ENCODE measurements at places on chromosomes 12 and 14.
A peak's percentile ranks its signal among the peaks of the same experiment; 100 is the strongest.

DNA sequence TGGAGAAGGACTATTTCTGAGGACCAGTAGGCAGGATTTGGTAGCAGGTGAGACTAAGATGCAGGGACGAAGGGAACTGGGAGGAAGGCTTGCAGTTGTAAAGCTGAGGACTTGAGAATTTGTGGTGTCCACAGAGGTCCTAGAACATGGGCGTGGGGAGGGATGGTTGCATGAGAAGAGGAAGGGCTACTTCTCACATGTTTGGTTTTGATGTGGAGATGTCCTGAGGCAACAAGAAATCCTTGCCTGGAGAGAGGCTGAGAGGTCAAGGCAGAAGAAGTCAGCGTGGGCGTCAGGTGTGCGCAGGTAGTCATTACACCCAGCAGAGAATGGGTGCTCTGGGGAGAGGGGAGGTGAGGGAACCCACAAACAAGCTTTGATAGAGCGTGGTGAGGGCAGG, 5.7 kb upstream of the RABGGTA start:
- DNase-seq: no peak

DNA sequence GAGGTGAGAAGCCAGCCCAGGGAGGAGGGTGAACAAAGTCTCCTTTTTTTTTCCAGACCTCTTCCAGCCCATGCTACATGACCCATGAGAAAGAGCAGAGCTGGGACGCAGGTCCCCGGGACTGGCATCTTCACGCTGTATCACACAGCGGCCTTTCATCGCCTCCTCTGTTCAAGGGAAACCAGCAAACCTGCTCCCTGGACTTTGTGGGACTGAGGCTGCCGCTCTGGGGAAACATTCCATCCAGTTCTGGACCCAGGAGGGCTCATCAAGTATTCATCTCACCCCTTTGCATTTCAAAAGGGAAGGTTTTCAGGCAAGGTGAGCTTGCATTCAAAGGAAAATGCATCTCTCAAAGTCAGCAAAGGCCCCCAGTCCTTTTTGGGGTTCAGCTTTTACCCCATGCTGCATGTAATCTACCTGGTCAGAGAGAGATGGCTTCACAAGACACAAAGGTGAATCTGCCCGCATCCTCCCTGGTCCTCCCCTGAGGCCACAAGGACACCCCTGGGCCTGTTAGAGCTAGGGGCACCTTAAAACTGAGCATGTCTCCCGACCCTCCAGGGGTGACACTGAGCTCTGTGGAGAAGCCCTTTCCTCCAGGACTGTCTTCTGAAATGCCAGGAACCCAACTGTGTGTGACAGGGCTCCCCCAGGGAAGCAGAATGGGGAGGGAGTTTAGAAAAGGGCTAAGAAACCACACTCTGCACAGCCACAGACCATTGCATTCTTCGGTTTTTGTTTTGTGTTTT, 21.2 kb upstream of the MEG3 start:
- no peak for DNase-seq

DNA sequence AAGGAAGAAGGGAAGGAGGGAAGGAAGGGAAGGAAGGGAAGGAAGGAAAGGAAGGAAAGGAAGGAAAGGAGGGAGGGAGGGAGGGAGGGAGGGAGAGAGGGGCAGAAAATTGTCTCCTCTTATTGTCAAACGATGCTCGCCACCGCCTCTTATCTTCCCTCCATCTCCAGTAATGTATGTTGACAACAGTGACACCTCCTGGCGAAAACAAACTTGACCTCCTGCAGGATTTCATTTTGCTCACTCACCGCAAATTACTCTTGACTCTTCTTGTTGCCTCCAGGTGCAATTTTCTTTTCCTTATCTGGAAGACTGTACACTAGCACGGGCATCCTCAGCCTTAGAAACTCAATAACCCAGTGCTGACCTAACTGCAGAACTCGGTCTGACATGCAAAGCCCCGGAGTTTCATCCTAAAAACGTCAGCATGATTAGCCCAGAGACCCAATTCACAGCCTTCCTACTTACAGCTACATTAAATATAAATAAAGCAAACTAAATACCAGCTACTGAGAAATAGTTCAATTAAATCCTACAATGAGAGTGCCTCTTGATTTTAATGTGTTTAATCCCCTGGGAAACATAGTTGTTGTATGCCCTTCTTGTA, 512.4 kb upstream of the TMPO start:
- DNase-seq: peak; percentile 43

DNA sequence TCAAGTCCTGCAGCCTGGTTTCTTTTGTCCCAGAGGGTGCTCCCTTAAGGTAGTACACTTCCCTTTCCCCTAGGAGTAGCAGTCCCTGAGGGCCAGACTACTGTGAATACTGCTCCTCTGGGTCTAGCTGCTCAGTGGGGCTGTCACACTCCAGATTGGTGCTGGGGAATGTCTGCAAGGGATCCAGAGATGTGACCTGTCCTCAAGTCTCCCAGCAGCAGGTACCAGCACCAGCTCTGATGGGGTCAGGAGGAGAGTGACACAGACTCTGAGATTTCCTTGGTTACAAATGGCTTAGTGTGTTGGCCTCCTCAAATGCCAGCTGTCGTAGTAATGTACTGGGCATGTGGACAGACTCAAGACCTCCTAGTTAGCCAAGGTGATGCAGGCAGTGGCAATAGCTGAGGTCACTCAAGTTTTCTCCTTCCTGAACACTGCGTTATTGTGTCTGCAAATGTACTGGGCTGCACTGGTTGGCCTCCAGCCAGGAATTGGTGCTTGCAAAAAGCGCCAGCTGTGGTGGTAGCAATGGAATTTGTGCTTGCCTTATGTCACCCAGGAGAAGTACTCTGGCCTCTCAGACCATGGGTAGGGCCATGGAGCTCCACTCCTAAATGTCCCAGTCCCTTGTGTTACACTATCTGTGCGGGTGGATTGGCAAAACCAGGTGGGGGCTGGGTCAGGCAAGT, 36.4 kb upstream of the AEBP2 start:
- DNase-seq: peak; percentile 49

- DNase-seq: no peak
Measured at GRCh38 chr14:75153295-75153694, 23.1 kb downstream of the TMED10 start.

- DNase-seq: no peak
Measured at GRCh38 chr12:32290411-32290810, 108.9 kb upstream of the FGD4 start.

DNA sequence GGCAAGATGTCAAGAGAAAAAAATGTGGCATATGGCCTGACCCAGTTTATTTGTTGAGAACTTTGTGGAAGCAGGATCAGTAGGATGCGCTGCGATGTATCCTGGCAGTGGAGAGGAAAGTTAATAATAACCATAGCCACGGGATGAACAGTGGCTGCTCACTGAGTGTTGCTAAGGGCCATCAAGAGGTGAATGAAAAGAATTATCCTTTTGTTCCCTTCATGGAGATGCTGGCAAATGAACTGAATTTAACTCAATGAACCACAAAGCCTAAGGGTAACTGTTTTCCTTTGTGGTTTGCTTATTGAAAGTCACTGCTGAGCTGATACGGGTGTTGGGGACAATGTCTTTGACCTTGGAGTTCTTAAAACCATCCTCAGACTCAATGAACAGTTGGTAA, 476.5 kb downstream of the APAF1 start:
- DNase-seq: peak; percentile 40

DNA sequence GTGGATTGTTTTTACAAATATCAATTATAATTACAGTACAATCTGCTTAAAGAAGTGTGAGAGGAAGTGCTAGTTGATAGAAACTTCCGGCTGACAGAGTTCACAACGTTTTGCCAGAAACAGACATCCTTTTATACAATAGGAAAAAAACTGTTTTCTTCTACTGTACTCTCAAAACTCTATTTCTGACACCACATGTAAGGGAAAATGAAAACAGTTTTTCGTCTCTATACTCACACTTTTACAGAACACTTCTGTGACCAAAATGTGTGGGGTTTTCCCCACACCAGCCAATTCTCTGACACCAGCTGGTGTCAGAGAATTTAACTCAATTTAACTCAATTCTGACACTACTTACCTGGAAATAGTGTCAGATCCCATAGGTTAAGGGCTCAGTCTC, 24.2 kb upstream of the HIF1A start:
- DNase-seq: no peak

GRCh38 chr12:64670919-64671639, 60.8 kb downstream of the RASSF3 start:
- DNase-seq: no peak

DNA sequence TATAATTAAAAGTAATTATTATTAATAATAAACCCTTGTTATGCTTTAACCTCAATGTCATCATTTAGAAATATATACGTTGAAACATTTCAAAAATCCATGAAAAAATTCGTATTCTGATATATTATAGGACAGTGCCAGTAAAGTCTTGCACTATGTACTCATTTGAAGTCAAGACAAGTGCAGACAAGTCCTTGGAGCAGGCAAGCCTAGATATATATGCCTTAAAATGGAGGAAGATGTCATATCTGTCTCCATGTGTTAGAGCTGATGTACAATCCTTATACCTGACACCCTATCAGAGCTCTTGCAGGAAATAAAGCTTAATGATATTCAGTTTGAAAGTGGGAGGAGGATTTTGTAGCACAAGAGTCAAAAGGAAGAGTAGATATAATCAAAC, 310.4 kb downstream of the KCNH5 start:
- no peak for DNase-seq

DNA sequence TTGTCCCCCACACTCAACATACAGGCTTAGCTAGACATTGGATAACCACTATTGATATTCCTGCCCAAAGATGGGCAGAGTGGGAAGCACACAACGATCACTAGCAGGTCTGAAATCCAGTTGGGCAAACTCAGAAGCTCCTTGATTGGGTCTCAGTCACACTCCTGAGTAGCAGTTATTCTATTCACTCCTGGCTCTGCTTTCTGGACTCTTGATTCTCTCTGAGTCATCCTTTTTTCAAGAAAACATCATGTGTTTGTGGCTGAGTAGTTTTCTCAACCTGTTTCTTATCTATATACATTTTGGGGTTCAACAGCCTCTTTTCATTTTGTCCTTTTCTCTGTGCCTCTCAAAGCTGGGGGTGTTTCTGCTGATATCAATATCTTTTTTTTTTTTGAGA, 46.0 kb upstream of the MANSC4 start:
- DNase-seq: no peak

DNA sequence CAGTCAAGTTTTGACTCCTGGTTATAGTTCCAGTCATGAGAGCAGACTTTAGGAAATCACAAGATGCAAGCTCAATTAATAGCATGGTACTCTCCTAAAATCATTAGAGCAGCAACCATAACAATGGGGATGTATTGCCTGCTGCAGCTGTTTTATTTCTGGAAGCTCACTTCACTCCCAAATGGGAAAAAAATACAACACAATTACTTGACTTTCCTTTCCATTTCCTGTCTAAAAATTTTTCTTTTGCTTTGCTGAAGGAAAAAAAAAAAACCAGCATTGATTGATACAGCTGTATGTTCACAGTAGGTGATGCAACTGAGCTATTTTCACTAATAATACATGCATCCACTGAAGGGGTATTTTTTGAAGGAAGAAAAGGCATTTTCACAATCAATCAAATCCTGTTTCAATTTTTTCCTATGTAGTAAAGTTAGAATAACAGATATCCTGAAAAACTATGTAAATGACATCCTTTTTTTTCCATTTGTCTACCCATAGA, 143.9 kb upstream of the NOVA1 start:
- DNase-seq: no peak

- no peak for DNase-seq
Measured at GRCh38 chr12:19201661-19202060, 72.1 kb downstream of the PLEKHA5 start.

GRCh38 chr12:55428331-55429243, 2.5 kb downstream of the OR6C76 start:
- DNase-seq: no peak

GRCh38 chr12:70002097-70002911, 177.3 kb downstream of the MYRFL start:
- no peak for DNase-seq

DNA sequence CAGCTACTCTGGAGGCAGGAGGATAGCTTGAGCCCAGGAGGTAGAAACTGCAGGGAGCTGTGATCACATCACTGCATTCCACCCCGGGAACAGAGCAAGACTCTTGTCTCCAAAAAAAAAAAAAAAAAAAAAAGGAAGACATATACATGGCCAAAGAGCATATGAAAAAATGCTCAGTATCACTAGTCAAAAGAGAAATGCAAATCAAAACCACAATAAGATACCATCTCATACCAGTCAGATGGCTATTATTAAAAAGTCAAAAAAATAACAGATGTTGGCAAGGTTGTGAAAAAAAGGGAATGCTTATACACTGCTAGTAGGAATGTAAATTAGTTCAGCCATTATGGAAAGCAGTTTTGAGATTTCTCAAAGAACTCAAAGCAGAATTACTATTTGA, 174.8 kb upstream of the ATF7IP start:
- no peak for DNase-seq

DNA sequence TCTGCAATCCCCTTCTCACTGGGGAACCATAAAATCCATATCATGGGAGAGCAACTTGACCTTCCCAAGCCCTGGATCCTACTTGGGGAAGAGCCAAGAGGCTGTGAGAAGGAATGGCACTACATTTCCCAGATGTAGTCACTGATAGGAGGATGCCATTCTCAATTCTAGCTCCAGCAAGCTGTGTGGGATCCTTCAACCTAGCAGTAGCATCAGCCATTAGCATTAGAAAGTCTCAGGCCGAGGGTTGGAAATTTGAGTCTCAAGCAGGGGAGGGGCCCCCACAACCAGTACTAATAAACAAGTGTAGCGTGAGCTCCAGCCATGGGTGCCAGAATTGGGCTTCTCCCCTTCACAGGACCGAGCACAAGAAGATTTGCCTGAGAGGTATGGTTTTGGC, 84.3 kb upstream of the NELL2 start:
- DNase-seq: no peak

GRCh38 chr12:130715998-130716968, at the start of gene RIMBP2:
Gene RIMBP2, minus strand, starts transcription at chr12:130716299. Its CDS starts 237,286 bp downstream, at chr12:130479013.
- peak; percentile 83 for DNase-seq

GRCh38 chr12:94973221-94973620, 30.3 kb downstream of the NDUFA12 start:
- DNase-seq: no peak

- DNase-seq: peak; percentile 69
Measured at GRCh38 chr12:54385251-54385914, 850 bp upstream of the ZNF385A start.

GRCh38 chr12:116393859-116394650, 116.6 kb upstream of the MED13L start:
- DNase-seq: no peak

DNA sequence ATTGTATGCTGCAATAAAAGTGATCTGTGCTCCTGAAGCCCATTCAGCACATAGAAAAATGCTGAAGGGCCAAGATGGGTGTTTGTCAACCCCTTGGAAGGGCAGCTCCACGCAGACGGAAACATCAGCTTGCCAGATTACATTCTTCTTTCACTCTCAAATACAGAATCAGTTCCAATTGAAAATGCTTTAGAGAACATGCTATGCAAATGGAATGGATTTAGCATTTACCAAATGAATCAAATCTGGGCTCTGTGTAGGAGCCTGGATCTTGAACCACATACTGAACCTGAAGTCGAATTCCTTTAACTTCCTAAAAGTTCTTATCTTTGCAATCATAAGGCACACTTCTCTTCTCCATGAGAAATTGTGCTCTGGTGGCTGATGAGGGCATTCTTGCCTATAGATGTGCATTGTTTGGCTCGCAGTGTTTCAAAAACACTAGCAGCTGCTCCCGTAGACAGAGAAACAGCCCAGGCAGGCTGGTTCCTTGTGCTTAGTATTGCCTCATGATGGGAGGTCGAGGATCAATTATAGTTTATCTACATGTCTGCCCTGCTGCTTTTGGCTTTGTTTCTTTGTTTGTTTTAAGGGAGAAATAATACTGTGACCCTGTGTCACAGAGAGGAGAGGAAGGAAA, 489.8 kb upstream of the FLRT2 start:
- no peak for DNase-seq

GRCh38 chr14:61954306-61954705, 192.1 kb downstream of the SNAPC1 start:
- DNase-seq: no peak

All from Ammon's horn (tissue), 1 donor.